ENCODE measurements at places on chromosomes 6 and 20.

DNA sequence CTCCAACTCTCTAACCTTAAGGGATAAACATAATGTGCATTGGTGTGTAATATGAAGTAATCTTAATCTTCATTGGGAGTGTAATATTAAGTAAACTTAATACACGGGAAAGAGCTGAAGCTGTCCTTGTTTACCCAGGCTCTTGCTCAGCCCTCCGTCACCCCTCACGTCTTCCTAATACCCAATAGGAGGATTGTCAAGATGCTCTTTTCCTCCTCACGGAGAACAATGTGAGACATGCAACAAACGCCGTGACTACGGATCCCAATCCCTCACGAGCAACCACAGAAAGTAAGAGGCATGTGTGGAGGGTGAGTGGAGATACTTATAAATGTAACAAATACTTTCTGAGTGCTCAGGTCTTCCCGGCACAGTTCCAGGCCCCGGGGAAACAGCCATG, 11.0 kb downstream of the KIF16B start:
- no peak for DNase-seq

GRCh38 chr6:169302716-169303115, 49.1 kb upstream of the THBS2 start:
- no peak for DNase-seq

DNA sequence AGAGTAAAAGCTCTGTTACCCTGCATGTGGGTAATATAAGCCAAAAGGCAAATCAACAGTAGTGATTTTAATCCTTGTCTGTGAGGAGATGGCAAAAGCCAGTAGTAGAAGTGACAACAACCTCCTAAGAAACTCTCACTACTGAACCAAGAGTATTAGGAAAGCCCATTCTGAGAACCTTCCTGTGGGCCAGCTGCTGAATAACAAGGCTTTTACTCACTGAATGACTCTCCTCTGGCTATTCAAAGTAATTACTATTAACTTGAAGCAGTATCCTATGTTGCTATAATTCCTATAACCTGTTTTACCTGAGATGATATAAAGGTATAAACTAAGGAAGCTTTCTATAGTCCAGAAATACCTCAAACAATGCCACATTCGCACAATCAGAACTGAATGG, 55.1 kb downstream of the CHD6 start:
- no peak for DNase-seq

DNA sequence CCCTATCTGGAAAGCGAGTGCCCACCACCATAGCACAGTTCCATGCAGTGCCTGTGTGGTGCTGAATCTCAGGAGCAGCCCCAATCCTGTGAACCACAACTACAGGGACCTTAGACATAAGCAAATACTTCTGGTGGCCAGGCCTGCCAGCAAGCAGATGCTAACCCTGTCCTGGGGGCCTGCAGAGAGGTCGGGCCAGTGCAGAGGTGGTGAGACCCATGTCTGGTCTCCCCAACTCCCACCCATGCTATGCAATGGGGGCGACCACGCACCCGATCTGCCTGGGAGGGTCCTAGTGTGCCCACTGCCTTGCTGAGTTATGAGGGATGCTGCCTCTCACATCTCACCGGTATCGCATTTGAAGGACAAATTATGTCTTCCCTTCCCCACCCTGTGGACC, 151.6 kb upstream of the ZNF337 start:
- no peak for DNase-seq

DNA sequence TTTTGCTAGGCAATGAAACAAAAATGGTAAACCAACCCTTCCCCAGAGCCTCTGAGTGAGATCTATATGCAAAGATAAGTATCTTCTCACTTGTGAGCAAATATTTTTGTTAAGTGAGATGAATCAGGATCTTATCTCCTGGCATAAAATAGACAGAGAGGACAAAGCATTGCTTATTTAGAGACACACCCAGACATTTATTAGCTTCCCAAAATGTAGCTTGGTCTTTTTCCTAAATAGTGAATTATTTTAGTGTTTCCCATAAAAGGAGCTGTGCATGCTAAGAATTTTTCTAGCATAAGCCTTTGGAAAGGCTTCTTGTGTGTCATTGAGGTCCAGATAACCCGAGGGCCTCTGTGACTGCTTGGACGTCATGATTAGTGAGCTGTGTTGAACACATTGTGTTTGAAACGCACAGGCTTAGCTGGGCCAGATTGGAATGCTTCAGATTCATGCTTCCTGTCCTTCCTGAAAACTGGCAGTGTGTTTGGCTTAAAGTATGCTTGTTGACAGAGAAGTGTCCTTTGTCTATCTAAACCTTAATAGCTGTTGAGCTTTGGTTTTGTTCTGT, 16.5 kb downstream of the MTHFD1L start:
- no peak for DNase-seq

DNA sequence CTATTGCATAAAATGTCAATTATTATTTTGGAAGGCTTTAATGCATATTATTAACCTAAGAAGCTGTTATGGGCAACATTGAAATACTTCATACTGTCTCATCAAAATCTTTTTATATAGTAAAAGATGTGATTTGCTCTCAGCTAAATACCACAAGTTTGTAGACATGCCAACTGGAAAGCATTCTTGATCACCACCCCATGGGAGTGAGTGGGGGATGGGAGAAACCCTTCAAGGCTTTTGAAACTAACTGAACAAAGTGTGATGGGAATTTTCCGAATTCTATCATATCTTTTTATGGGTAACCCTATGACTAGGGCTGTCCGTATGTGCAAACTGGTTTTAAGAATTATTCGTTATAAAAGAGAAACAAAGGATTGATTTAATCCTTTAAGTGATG, 377.3 kb upstream of the JAG1 start:
- no peak for DNase-seq

GRCh38 chr6:28897369-28897745, 26.4 kb downstream of the TRIM27 start:
- no peak for DNase-seq

DNA sequence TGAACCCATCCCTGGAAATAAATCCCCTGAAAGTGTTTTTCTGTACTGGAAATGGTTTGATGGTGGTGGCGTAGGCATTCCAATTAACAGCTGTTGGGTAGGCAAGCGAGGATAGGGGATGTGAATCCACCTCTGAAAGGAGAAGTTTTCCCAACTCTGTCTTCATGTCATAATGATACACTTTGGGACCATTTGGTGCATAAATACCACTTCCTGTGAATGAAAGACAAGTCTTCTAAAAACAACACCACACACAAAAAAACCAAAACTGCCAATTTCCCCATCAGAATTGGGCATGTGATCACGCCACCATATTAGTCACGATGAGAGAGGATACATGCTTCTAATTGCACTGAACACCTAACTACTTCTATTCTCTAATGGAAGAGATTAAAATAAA, 6.4 kb downstream of the VNN2 start:
- no peak for DNase-seq

GRCh38 chr20:41391587-41392001, 25.0 kb upstream of the EMILIN3 start:
- DNase-seq: no peak

GRCh38 chr6:72321788-72322187, 300.1 kb upstream of the KCNQ5 start:
- DNase-seq: no peak

DNA sequence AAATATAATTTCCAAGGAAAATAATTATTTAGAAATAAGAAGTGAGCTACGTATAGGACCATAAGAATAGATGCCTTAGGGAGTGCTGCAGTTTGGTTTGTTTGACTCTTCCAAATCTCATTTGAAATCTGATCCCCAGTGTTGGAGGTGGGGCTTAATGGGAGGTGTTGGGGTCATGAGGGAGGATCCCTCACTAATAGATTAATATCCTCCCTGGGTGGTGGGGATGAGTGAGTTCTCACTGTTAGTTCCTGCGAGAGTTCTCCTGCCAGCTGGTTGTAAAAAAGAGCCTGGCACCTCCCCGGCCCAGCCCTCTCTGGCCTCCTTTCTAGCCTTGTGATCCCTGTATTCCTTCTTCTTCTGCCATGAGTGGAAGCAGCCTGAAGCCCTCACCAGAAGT, 69.3 kb downstream of the RCAN2 start:
- no peak for DNase-seq

DNA sequence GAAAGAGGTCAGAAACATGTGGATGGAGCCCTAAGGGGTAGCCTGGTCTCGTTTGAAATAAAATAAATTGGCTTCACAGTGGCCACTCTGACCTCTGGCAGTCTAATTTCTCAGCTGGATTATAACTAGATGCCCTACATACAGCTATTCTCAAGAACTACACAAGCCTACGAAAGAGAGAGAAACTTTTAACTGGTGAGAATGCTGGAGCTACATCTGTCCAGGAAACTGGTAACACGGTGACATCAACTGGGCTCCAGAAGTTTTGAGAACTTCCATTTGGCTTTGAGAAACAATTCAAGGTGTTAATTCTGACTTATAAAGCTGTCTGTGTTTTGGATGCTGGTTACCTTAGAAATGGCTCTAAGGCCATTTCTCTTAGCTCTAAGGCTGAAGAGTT, 187.3 kb upstream of the TENT5A start:
- no peak for DNase-seq

DNA sequence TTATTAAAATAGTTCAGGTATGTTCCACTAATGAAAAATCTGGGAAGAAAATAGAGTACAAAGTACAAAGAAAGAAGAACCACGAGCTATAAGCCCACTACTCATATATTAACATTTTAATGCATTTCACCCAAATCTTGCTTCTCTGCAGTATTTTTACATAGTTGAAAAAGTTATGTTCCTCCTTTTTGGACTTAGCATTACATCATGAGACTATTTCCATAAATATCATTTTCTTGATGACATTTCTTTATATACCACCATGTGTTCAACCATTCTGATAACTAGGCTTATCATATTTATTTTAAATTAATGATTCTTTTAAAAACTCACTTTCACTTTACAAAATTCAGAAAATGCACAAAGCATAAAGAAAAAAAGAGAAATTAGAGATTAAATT, 3.0 kb downstream of the IPCEF1 start:
- DNase-seq: no peak

DNA sequence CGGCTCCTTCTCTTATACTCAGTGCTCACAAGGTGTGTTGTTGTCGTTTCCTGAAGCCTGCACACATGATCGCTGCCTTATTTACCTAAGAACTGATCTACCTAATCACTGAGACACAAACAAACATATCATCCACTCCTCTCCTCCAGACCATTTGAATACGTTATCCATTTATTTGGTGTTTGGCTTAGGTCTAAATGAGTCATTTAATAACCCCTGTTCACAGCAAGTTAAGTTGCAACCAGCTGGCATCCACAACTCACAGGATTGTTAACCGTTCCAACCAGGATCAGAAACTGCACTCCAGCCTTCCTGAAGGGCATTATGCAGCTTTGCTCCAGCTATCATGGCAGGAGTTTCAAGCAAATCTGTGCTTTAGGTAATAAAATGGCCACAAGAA, 511.1 kb upstream of the MAP3K7 start:
- no peak for DNase-seq

DNA sequence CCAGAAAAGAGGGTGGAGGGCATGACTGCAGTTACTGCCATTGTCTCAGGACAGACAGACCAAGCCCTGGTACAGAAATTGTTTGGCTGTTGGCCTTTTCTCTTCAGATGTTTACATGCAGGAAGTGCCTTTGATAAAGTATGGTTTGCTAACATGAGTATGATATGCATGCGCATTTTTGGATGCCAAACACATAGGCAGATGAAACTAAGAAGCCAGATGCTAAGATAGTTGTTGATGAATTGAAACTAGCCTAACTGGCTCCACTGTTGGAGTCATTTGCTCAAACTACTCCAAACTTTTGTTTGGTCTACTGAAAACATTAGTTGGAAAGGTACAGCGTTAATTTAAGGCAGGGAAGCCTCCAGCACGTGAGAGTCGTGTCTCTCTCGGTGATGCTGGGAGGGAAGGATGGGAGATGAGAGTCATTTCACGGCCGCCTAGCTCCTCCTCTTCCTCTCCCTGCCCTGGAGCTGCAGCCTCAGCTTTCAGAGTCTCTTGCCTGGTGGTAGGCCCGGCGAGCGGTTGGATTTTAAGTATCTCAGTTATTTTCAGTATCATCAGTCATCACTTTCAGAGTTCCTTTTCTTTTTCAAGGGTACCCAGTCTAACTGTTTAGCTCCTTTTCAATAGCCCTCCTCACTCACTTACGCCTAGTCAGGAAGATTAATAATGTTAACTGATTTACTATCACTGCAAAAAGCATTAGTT, 29.7 kb downstream of the RREB1 start:
- peak; percentile 27 for DNase-seq

DNA sequence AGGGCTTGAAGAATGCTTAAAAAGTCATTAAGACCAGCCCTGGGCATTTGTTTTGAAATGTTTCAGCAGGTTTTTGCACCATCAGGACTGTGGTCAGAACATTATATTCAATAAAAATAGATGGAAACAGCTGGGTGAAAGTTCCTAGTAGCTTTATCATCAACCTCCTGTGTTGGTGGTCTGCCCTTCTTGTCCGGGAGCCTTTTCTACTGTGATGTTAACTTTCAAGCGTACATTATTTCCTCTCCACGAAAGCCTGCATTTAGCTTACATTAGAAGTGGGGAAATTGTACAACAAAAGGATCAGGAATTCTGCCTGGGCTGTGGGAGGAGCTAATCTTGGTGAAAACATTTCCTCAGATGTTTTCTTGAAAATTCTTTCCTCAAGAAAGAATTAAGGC, 71.1 kb downstream of the LAMA4 start:
- no peak for DNase-seq

- DNase-seq: no peak
These were observed 226.8 kb downstream of the C6orf118 start for GRCh38 chr6:165082636-165083035.

GRCh38 chr6:30614044-30614842, 2.8 kb downstream of the PPP1R10 start:
- no peak for DNase-seq

DNA sequence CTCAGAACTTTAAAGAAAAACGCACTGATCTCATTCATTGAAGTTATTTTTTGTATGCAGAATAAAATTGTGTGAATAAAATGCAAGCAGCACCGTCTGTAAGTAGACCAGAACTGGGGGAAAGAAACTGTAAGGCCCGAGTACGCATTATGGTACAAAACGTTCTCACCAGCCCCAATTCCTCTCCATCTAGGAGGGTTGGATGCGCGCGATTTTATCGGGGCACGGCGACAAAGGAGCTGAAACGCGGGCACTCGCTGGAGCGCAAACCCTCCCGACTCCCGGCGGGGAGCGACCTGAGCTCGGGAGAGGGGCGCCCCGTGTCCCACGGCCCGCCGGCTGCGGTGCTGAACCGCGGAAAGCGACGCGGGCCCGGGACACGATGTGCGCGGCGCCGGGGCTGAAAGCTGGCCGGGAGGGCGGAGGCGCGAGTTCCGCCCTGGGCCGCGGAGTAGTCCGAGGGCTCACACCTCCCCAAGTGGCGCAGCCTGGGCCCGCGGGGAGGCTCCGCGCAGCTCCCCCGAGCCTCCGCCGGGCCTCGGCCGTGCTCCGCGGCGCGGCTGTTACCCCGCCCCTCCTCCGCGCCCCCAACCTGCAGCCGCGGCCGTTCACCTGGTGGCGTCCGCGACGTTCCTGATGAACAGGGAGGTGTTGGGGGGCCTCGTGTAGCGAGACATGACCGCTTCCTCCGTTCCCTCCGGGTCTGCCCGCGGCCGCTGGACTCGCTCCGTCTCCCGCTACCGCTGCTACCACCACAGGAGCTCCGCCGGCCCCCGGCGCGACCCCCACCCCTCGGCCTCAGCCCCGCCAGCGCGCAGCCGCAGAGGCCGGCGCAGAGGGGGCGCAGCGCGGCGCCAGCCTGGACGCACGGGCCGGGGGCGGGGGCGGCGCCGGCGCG, at the start of gene SRSF12:
Gene SRSF12 (minus strand): TSS at position 861 of the 898 bp plus-strand sequence. CDS start 184 bp downstream, at position 677.
- no peak for DNase-seq
